ENCODE measurements at places on chromosomes 11 and 22.

DNA sequence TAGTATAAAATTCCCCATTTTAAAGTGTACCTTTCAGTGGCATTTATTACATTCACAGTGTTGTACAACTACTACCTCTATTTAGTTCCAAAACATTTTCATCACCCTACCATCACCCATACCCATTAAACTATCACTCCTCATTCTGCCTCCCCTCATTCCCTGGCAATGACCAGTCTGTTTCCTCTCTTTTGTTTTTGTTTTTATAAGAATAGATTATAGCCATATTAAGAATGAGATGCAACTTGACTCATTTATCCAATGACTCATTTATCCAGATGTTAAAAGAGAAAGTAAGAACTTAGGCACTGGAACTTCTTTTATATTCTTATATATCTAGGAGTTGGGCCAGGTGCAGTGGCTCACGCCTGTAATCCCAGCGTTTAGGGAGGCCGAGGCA is 156.3 kb downstream of the FAT3 start:
- DNase-seq, result no peak

DNA sequence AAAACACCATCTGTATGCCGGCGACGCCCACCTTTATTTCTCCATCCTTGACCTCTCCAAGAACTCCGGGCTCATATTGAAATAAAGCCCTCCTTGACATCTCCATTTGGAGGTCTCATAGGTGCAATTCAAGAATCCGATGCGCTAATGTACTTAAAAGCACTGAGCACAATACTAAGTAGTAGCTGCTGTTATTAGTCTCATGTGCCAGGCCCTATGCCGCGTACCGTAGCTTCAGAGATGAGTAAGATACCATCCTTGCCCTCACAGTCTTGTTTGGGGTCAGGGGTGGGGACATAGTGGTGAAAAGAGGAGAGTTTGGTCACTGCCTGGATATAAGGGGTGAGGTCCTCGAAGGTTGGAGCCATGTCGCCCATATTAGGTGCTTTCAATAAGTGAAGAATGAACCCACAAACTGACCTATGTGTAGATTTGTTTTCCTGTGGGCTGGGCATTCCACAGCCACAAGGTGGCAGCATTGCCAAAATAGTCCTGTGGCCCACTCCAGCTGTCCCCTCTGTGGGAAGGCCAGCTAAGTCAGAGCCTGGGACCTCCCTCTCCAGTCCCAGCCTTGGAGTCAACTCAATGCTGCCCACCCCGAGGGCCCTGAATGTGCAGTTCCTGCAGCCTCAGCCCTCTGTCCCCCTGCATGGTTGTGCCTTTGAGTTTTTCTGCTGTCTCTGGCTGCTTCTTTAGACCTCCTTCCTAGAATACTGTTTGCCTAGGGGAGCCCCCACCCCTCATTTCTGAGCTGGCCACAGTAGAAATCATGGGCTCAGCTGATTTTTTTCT is 6.5 kb downstream of the DCPS start:
- DNase-seq, result peak; percentile 87

GRCh38 chr22:46792061-46792796 is 29.8 kb downstream of the TBC1D22A start:
- no peak for DNase-seq

GRCh38 chr22:47442821-47443220 is 680.4 kb downstream of the TBC1D22A start:
- no peak for DNase-seq

DNA sequence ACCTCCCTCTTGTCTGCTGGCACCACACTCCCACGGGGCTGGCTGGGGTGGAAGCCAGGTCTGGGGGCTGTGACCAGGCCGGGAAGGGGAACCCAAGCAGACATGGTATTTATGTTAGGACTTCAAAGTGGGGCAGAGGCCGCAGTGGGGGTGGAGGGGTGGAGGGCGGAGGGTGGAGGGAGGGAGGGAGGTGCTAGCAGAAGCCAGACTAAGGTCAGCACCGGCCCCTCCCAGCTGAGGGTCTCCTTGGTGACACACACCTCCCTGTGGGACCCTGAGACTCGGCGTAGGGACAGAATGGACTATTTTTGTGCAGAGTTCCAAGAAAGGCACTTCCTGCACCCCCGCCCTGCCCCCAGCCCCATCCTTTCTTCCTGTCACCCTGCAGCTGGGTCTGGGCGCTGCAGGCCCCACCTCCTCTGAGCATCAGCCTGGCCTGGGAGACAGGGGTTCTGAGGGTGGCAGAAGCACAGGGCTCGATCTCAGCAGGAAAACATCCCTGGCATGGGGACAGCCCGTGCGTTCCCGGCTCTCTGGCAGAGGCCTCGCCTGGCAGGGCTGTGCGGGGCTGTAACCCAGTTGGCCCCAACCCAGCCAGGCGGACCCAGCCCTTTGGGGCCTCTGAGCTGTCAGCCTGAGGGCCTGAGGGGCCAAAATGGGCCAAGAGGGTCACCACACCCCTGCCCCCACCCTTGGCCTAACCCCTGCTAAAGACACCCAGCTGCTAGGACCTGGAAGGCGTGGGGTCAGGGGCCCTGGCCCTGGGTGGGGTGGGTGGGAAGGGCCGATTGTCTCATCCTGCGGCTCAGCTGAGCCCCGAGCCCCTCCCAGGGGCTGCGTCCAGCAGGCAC is 9.6 kb upstream of the CD248 start:
- no peak for DNase-seq

GRCh38 chr11:101129203-101129943 is at the start of gene PGR:
Gene PGR, minus strand, starts transcription at chr11:101129813. Its CDS starts 743 bp downstream, at chr11:101129070.
- peak; percentile 62 for DNase-seq

- DNase-seq, result no peak
Observed at GRCh38 chr11:120675171-120675570, 163.6 kb downstream of the GRIK4 start.

Data from right atrium auricular region (tissue), 2 donors.